ENCODE measurements at places on chromosomes 2 and 18.

- no peak for DNase-seq
These were observed 307.5 kb downstream of the C1D start for GRCh38 chr2:67755156-67755882.

DNA sequence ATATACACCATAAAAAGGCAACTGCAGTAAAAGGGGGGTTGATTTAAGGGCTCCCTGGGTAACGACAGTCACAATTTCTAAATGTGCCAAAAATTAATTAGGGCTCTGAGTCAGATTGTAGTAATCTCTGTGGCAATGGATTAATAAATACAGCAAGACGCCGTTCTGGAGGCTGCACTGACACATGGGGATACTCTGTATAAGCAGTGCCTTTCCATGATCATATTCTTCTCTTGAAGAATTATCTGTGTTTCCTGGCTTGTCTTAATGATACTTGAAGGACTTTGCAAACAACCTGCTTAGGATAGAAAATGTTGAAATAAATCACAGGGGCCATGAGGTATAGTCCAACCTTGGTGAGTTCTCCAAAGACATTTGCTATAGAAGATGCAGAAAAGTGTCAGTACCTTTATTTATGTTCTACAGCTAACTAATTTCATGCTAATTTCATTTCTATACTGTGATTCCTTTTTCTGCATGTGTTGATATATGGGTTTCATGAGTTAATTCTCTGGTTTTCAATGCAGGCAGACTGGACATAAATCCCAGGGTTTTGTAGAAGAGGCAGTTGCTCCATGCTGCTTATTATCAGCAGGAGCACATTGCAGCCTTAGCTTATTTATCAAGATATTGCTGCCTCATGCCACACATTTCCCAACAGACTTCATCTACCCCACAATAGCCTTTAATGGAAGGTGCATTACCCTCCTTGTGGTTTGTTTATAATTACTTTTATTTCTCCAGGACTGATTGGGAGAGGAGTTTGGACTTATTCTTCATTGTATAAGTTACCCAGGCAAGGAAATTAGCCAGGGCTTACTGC, 54.8 kb downstream of the HNMT start:
- no peak for DNase-seq

- DNase-seq: no peak
These were observed 89.8 kb upstream of the TGIF1 start for GRCh38 chr18:3360211-3360610.

DNA sequence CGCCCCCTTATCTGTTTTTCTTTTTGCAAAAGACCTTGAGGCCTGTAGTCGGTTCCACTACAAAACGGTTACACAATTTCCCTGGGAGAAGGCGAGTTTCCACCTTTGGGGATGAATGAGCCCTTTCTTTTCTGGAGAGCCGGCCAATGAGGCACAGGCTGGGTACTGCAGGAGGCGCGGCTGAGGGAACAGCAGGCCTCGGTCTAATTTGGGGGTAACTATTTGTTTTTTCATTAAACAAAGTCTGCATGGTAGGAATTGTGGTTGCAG, 129.2 kb downstream of the MYCN start:
- DNase-seq: no peak

DNA sequence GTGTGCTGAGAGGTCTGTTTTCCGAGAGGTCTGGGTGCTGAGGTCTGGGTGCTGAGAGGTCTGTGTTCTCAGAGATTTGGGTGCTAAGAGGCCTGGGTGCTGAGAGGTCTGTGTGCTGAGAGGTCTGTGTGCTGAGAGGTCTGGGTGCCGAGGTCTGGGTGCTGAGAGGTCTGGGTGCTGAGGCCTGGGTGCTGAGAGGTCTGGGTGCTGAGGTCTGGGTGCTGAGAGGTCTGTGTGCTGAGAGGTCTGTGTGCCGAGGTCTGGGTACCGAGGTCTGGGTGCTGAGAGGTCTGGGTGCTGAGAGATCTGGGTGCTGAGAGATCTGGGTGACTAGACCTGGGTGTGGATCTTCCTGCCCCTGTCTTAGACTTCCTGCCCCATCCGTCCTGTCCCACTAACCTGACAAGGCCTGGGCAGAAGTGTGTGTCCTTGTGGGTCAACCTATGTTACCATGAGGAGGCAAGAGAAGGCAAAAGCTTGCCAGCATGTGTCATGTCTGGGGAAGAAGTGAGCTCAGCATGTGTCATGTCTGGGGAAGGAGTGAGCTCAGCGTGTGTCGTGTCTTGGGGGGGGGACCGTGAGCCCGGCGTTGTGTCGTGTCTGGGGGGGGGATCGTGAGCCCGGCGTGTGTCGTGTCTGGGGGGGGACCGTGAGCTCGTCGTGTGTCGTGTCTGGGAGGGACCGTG, 69.3 kb downstream of the KCNG2 start:
- DNase-seq: no peak

DNA sequence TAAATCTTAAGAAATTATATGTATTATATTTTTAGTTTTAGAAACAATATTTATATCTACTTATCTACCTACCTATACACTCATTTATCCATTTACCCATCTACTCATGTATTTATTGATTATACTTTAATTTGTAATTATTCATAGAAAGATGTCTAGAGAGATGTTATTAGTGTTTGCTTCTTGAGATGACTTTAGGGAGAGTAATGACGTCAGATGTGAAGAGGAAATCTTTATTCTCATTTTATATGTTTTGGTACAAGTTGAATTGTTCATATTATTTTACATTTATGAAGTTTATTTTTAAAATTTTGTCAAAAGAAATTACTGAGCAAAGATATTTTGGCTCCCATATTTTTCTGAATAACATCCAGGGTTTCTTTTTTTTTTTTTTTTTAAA, 271.3 kb upstream of the SLC8A1 start:
- no peak for DNase-seq

GRCh38 chr2:198374375-198375082, 570.1 kb downstream of the PLCL1 start:
- DNase-seq: peak; percentile 30

- DNase-seq: no peak
These were observed 6.6 kb downstream of the DLX2 start for GRCh38 chr2:172095905-172096625.

- no peak for DNase-seq
These were observed 235.8 kb downstream of the NBAS start for GRCh38 chr2:15325296-15325695.

DNA sequence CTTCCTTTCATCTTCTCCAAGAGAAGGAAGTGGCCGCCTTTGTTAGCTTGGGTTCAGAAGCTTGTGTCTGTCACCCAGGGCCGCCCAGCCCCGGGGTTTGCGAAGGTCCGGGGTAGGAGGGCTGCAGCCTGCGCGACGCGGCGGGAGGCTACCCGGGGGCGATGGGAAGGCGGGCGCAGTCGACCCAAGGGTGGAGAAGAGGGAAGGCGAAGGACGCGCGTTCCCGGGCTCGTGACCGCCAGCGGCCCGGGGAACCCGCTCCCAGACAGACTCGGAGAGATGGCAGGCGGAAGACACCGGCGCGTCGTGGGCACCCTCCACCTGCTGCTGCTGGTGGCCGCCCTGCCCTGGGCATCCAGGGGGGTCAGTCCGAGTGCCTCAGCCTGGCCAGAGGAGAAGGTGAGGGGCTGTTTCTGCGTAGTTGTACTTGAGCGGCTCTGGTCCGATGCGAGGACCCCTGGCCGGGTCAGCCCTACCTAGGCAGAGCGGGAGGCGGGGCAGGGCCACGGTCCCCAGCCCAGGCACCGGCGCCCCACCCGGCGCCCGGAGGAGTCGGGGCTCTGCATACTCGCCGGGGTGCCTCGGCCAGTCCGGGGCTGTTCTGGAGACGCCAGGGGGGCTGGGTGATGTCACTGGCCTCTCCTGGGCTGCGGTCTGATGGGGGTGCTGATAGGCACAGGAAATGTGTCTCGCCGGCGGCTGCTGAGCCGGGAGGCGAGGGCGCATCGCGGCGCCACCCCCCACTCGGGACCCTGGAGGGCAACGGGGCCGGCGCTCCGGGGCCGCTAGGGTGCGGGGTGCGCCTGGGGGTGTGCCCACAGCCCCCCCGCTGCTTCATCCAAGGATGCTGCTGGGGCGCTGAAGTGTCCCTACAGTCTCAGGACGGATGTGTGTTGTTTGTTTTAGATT, at the start of gene QPCT:
TSS of gene QPCT (plus strand) at position 178 of the 909 bp plus-strand sequence. CDS start at position 280, 102 bp downstream.
- no peak for DNase-seq

DNA sequence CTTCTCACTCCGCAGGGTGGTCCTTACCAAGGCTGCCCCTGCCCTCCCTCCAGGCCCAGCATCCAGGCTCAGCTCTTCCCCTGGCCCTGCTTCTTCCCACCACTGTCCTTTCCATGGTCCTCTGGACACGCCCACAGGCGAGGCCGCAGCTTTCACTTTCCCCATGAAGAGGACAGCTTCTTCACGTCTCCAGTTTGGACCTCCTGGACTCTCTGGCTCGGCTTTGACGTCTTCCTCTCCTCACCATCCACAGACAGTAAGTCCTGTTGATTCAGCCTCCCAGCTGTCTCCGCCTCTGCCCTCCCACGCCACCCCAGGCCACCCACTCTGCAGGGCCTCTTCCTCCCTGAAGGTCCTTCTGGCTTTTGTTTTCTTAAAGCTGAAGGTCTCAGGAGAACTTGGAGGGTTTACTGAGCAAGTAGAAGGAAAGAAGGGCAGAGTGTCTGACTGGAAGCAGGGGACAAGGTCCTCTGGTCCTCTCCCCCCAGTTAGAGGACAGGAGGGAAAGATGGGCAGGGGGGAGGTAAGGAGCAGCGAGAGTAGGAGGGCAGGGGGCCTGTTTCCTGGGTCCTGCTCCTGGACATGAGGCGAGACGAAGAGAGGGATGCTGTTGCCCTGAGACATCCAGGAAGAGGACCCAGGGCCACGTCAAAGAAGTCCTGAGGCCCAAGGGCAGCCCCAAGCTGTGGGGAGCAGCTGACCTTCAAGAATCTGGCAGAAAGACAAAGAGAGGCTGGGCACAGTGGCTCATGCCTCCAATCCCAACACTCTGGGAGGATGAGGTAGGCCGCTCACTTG, 24.7 kb upstream of the NMUR1 start:
- no peak for DNase-seq

GRCh38 chr2:101736233-101736632, 38.7 kb downstream of the MAP4K4 start:
- DNase-seq: no peak

DNA sequence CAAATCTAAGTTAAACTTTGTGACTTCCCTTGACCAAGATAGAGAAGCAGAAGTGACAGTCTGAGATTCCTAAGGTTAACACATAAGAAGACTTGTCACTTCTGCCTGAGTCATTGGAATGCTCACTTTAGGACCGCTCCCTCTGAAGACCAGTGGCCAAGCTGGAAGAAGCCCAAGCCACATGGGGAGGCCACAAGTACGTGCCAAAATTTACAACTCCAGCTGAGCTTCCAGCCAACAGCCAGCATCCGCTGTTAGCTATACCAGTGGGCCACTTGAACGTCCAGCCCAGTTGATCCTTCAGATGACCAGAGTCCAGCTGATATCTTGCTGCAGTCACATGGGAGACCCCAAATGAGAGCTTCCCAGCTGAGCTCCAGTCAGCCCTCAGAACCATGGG, 18.1 kb upstream of the ANTXR1 start:
- DNase-seq: no peak

DNA sequence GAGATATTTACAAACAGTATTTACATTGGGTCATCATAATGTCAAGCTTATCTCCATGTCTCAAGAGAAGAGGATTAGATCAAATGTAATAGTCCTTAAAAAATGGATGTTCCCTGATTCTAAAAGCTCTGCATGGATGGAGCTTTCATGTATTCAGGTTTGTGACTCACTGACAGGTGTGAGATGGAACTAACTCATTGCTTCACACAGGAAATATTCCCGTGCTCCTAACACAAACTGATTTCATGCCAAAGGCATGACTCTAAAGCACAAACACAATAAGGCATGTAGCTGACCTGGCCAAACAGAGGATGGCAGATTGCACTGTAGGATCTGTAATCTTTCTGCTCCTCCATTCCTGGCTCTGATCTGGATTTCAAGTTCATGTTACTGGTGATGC, 110.0 kb downstream of the ALK start:
- no peak for DNase-seq

DNA sequence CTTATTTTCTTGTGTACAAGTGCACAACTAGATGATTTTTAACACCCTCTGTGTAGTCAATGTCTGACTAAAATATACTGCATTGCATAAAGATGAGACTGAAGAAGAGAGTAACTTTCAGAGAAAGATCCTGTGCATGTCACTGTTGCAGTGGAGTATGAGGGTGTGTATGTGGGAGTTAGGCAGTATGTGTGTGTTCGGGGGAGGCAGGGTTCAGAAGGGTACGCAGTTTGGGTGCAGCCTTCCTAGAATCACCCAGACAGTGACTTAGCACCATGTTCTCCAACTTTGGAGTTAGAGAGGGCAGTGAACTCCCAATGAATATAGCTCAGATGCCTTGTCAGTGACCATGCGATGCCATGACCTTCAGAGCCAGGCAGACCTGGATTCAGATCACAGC, 84.6 kb downstream of the LRATD1 start:
- no peak for DNase-seq

DNA sequence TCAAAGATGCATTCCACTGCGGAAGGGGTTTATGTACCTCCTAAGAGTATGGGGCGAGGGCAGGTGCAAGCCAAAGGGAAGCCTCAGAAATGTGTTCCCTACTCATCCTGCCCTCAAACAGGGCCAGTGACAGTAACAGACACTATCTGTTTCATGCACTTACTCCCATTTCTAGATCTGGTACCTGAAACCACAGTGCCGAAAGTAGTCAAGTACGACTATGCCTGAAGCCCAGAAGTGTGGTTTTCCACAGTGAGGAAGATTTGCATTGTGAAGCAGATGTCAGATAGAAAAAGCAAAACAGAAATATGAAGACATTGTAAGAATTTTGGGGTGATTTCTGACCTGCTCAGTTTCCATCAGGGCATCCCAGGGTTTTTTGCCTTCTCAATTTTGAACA, 748.7 kb downstream of the RNF144A start:
- DNase-seq: no peak

- DNase-seq: no peak
These were observed 207.8 kb downstream of the ACKR3 start for GRCh38 chr2:236777408-236777807.

DNA sequence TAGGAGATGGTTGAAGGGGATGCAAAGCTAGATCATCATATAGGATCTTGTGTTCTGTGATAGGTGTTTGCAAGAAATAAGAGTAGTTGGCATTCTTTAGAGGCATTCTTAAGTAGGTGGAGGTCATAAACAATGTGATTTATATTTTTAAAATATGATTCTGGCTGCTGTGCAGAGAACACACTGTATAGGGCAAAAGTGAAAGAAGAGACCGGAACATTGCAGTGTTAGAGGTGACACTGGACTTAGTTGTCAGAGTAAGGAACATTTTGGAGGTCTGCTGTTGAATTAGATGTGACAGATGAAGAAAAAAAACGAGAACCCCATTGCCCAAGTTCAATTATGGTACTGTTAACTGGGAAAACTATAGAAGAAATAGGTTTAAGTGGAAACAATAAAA, 37.7 kb downstream of the HAT1 start:
- no peak for DNase-seq

DNA sequence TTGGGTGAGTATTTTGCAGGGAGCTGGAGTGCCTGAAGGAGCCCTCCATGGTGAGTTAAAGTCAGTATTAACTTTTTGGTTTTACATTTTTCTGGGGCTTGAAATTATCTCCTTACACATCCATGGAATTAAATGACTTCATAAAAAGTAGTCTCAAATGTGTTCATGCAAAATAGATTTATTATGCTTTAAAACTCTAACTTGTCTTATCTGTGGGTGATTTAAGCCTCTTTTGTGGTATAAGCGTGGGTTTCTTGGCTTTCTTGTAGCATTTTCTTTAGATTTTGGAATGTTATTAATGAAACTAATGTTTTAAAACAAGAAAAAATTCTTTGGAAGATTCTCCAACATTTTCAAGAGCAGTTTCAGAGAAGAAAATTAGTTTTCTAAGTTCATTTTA, 27.8 kb downstream of the NABP1 start:
- no peak for DNase-seq

- DNase-seq: no peak
These were observed 35.3 kb downstream of the MROH2A start for GRCh38 chr2:233813236-233814055.

GRCh38 chr2:83071352-83071751, 1387.7 kb downstream of the SUCLG1 start:
- no peak for DNase-seq
